Activated CD4-positive, alpha-beta T cell treated with anti-CD3 and anti-CD28 coated beads, Interleukin-2, amount 50 U/mL, for 48 hours (primary cell): ENCODE measurements at places on chromosomes 11 and 22.

GRCh38 chr22:46171940-46172339 is 21.6 kb downstream of the PPARA start:
- DNase-seq = no peak

- DNase-seq = no peak
Observed at GRCh38 chr22:28791841-28792490, 8.4 kb downstream of the XBP1 start.

- DNase-seq = no peak
Observed at GRCh38 chr11:35289821-35290220, 129.5 kb downstream of the SLC1A2 start.

DNA sequence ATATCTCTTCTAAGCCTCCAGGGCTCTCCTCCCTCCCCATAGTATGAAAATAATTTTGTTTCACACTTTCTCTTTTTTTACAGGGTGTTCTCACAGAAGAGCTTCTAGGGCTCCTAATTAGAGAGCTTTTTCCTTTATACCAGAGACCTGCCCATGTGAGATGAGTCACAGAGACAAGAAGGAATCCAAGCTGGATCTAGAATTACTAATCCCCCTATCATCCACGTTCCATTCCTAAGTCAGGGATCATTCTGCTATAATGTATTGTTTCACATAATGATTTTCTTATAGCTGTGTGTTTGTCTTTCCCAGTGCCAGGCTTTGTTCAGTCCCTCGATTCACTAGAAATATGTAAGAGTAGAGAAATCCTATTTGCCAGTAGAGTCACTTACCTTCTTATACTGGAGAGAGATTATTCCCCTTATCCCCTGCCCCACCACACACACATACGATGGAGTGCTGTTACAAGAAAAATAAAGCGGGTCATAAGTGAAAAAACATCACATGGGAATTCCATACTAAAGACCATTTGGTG is 778.3 kb upstream of the LRRC4C start:
- DNase-seq = no peak

DNA sequence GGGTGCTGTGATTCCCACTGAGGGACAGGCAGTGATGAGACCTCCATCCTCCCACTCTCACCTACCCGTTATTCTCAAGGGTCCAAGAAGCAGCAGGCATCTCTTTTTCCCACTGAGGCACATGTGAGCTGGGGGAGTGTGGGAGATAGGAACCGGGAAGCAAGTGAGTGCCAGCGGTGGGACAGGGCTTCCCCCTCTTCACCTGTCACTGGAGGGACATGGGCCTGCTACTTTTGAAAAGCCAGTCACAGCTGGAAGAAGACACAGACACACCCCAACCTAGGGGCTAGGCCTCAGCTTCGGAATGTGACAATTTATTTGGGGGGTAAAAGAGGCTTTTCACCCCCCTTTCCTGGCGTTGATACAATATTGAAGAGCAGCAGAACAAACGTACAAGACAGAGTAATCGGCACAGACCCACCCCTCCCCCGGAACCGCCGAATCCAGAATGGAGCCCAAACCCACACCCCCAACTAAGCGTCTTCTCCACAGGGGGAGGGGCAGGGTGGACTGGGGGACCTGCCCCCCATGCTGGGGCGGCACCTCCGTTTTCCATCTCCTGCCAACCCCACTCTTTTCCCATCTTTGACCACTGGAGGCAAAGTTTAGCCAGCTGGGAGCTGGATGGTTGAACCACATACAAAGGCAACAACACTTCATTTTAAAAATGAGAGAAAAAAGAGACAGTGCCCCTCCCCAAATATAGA is 10.7 kb downstream of the CBX6 start:
- DNase-seq = peak; percentile 29

DNA sequence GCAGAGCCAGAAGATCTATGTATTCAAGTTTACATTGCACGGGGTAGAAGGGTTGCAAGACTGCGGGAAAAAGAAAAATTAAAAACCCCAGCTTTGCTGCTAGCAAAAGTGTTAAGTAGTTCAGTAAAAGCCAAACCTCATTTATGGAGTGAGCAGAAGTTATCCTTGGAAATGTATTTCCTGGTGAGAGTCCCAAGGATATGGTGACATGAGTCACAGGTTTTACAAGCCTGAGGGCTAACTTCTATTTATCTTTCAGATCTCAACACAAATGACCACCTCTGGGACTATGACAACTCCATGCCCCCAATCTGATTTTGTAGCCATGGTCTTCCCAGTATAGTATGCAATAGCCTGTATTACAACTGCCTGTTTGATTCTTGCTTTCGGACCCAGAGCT is 26.1 kb downstream of the ABTB2 start:
- DNase-seq = no peak

- DNase-seq = no peak
Observed at GRCh38 chr22:49913446-49913845, 4.8 kb downstream of the ALG12 start.

DNA sequence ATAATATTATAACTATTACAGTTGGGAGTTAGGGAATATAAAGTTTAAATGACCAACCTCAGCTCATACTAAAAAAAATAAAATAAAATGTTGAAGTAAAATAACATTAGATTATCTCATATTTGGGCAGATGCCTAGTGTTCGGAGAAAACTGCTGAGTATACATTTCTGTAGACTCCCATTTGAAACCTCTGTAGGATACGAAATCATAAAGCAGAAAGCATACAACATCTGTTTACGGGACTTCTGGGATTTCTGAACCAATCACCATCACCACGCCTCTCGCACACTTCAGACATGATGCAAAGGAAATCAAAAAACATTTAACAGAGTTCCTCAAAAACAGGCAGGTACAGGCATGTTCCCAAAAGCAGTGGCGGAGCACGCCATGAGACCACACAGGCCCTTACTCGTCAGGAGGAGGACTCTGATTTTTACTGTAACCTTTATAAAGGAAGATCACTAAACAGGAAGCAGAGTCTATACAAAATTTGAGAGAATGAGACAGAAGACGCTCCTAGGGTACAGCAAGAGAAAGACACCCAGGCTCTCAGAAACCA is 8.6 kb downstream of the ZNF195 start:
- DNase-seq = no peak

DNA sequence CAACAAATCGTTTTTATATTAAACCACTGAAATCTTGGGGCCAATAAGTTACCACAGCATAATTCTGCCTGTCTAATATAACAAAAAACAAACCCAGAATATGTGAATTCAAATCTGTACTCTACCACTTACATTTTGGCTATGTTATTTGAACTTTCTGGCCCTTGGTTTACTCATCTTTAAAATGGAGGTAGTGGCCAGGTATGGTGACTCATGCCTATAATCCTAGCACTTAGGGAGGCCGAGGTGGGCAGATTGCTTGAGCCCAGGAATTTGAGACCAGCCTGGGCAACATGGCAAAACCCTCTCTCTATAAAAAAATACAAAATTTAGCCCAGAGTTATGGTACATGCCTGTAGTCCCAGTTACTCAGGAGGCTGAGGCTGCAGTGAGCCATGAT is 84.2 kb downstream of the FAM168A start:
- no peak for DNase-seq
